ENCODE measurements at places on chromosomes 7 and 10.

DNA sequence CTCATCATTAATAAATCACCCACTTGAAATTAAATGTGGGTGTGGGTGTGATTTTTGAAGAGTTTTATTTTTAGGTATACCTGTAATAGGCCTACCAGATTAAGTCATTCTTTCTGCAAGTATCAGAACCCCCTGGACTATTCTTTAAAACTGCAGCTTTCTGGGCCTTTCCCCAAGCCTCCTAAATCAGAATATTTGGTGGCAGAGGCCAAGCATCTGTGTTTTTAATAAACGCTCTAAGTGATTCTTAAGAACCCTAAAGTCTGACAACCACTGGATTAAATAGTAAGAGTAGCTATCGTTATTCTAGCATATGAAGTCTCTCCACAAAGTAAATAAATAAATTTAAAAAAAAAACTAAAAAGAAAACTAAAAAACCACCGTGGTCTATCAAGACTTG, 703.0 kb upstream of the NRP1 start:
- no peak for DNase-seq

GRCh38 chr10:120318862-120319261, 138.2 kb upstream of the PLPP4 start:
- no peak for DNase-seq

- DNase-seq = no peak
These were observed 13.8 kb upstream of the CYP3A5 start for GRCh38 chr7:99693427-99694200.

DNA sequence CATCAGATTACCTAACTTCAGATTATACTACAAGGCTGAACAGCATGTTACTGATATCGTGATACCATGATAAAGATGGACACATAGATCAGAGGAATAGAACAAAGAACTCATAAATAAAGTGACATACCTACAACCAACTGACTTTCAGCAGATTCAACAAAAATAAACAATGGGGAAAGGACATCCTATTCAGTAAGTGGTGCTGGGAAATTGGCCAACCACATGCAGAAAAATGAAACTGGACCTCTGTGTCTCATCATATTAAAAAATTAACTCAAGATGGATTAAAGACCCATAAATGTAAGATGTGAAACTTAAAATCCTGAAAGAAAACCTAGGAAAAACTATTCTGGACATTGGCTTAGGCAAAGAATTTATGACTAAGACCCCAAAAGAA, 158.6 kb downstream of the ZEB1 start:
- peak; percentile 24 for DNase-seq

- DNase-seq = peak; percentile 86
These were observed 63.4 kb upstream of the BET1 start for GRCh38 chr7:94067506-94067905.

GRCh38 chr7:1013581-1013980, 30.6 kb downstream of the CYP2W1 start:
- no peak for DNase-seq

GRCh38 chr7:129144834-129145668, 544 bp downstream of the TSPAN33 start:
- no peak for DNase-seq

DNA sequence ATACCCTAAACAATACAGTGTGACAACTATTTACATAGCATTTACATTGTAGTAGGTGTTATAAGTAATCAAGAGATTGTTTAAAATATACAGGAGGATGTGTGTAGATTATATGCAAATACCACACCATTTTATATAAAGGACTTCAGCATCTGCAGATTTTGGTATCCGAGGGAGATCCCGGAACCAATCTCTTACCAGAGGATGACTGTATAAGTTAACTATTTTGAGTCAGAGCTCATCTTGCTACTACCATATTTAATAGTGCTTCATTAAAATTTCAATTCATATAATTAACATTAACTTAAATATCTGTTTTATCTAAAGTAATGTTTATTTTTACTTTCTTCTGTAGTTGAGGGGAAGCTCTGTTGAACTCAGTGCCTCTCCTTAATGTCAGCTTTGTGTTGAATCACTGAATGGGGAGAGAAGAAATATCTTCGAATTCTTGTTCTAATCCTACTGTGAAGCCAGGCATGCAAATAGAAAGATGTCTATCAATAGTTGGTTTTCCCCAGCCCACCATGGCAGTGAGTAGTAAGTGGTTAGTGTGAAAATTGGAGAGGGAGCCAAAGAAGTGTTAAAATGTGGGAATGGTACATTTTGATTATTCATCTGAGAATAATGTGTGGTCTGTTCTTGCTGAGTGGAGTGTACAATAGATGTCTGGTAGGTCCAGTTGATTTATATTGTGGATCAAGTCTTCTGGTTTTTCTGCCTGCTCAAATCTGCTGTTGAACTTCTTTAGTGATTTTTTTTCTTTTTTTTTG, 90.1 kb upstream of the CYP26C1 start:
- peak; percentile 40 for DNase-seq

DNA sequence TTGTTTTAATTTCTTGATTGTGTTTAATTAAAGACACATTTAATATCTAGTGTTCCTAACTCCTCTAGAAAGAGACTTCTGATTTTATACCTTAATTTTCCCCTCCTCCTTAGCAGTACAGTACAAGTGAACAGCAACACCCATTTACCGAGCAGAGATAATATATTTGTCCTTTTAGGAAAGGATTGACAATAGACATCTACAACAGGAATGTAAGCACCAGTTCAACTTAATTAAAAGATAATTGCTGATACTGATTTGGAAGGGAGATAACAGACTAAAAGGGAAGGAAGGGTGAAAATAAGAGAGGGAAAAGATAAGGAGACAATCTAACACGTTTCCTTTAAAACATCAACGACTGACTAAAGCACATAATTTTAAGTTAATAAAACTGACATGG, 119.3 kb downstream of the SRPK2 start:
- no peak for DNase-seq

- DNase-seq = peak; percentile 23
These were observed 72.1 kb downstream of the ITGB8 start for GRCh38 chr7:20402747-20403230.

GRCh38 chr10:112689327-112690072, 242.5 kb downstream of the VTI1A start:
- peak; percentile 47 for DNase-seq

GRCh38 chr7:128387216-128388144, 22.3 kb downstream of the IMPDH1 start:
- peak; percentile 79 for DNase-seq

GRCh38 chr7:7919449-7919945, 49.1 kb upstream of the GLCCI1 start:
- DNase-seq = no peak
